ENCODE measurements at places on chromosomes 3 and 15.

DNA sequence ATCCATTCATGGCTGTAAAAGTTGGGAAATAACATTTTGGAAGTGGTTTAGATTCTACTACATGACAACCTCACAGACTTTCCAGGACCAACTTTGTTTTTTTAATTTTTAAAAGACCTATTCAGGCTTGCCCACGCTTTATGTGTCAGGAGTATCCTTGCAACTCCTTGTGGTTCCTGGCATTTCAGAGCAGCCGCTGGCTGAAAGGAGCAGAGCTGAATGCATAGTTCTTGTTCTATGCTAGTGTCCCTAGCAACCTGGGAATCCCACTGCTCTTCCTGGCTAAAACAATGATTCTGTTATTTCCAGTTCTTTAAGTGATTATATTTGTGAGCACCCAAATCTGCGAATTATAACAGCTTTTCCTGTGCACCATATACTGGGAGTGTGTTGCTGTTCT is 34.9 kb downstream of the CP start:
- ATAC-seq = no peak

GRCh38 chr3:55246033-55246432 is 241.1 kb downstream of the WNT5A start:
- ATAC-seq = no peak

DNA sequence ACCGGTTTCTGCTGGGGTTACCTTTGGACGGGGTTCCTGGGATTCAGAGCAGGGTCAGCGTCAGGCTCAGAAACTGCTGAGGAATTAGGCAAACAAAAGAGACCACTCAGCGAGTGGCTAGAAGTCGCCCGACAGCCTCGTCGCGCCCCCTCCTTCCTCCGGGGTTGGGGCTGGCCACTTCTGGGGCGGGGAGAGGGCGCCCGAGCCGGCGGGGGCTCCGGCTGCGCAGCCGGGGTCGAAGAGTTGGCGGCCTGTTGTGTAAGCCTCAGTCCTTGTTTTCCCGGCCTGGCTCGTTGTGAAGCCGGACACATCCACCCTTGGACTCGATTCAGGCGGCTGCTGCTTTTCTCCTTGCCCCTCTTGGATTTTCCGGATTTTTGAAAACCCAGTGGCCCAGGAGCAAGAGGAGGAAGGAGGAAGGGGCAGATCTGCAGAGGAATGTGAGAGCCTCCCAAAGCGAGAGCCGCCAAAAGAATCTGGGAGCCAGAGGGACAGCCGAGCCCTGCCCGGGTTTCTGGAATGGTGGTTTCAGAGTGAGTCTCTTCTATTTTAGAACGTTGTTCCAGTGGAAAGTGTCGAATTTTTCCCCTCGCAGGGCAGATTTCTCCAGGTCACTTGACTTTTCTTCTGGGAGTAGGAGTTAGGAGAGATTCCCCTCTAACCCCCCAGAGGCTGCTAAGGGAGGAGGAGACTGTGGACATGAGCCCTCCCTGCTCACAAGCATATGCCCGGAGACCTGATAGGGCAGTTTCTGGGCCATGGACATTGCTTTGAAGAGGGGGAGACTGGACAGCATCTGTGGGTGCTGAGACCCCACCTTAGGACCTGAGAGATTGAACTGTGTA is 666 bp downstream of the SNX33 start:
- ATAC-seq = peak; percentile 2

DNA sequence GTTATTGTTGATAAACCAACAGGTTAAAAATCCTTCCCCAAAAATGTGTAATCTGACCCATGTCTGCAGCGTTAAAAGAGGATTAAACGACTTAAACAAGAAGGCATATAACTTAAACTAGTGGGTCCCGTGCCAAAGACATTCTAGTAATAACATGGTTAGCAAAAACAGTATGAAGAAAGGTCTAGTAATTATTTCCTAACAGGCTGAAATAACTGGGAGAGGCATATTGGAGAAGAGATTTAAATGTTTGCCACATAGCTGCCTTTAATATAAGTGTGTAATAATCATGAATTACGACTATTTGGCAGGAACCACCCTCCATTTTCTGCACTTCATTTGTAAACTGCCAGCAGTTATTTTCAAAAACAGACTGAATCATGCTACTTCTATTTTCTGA is 67.7 kb upstream of the CSPG5 start:
- no peak for ATAC-seq

DNA sequence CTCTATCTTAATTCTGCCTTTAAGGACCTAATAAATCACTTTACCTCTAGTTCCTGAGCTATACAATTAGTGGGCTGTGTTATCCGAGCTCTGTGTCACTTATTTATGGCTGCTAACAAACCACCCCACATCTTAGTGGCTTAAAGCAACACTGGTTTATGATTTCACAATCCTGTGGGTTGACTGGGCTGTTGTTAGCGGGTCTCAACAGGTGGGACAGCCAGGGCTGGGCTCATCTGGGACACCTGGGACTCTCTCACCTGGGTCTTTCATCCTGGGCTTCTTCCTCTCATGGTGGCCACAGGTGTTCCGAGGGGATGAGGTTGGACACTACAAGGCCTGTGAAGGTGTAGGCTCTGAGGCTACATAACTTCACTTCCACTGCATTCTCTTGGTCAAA is 35.8 kb upstream of the CHST2 start:
- ATAC-seq = no peak

GRCh38 chr3:37444696-37445095 is 270.3 kb upstream of the LRRFIP2 start:
- ATAC-seq = no peak

- no peak for ATAC-seq
Measured at GRCh38 chr15:55766676-55767075, 23.7 kb upstream of the PRTG start.

- ATAC-seq = peak; percentile 79
Measured at GRCh38 chr15:38069511-38070011, 135.1 kb downstream of the TMCO5A start.

GRCh38 chr15:29400701-29401100 is 131.1 kb upstream of the NSMCE3 start:
- ATAC-seq = no peak

GRCh38 chr15:55334371-55334770 is 15.3 kb downstream of the PIGB start:
- ATAC-seq = no peak

- ATAC-seq = peak; percentile 36
Measured at GRCh38 chr3:42184651-42185443, 81.1 kb downstream of the CCK start.

GRCh38 chr3:182384221-182384620 is 409.1 kb upstream of the ATP11B start:
- peak; percentile 61 for ATAC-seq

- ATAC-seq = peak; percentile 80
Measured at GRCh38 chr15:40941528-40942336, 11.5 kb upstream of the CHAC1 start.

GRCh38 chr3:149415484-149415883 is 38.0 kb upstream of the TM4SF1 start:
- no peak for ATAC-seq

DNA sequence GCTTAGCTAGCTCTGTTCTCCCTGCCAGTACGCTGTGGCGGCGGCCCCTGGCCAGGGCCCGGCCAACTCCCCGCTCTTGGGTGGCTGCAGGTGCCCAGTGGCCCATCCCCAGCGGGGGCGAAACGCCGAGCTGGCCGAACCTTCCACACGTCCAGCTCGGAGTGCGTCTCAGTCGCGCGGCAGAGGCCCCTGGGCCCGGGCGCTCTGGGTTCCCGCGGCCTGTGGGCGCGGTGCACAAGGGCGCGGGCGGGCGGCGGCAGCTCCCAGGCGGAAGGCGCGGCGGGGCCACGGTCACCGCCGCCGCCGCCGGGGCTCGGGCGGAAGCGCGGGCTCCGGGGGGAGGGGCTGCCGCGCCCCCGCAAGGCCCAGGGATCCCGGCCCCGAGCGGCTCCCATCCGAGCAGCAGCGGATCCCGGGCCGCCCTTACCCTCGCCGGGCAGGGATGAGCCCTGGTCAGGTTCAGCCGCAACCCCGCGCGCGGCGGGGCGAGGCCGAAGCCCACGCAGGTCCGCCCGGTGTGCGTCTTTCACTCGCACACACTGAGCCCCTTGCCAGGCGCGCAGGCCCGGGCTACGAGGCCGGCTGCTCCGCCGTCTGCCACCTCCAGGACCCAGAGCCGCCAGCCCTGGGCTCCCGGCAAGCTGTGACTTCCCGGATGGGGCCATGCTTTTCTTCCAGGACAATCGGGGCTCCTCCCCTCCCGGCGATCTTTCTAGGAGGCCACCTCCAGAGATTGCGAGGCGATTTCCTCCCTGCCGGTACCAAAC is 54.2 kb downstream of the CCDC54 start:
- peak; percentile 77 for ATAC-seq

- peak; percentile 10 for ATAC-seq
Measured at GRCh38 chr3:184338511-184338945, 1.1 kb downstream of the FAM131A start.

DNA sequence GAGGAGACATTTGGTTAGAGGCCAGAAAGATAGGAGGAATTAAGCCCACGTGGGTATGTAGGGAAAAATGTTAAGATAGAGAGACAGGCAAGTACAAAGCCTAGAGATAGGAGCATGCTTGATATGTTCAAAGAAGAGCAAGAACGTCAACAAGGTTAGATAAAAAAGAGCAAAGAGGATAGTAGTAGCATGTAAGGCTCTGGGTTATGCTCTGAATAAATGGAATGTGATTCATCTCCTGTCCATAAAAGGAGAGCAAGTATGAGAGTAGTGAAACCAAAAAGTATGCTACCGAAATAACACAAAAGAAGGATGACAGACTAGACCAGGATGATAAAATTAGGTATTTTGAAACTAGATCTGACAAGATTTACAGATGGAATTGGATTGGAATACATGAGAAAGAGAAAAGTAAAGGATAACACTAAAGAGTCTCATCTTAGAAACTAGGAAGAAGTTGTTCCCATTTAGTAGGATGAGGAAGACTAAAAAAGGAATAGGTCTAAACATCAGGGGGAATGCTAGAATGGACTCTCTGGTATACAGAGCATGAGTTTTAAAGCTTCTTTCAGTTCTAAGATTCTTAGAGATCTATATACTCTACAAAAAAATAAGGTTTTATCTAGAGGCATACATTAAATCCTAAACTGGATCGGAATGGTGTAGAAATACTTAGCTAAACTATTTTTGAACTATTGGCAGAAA is 59.1 kb downstream of the TRPM7 start:
- no peak for ATAC-seq

GRCh38 chr15:77564341-77564740 is 68.4 kb downstream of the LINGO1 start:
- no peak for ATAC-seq

GRCh38 chr3:124886168-124887056 is 753 bp downstream of the ITGB5 start:
- peak; percentile 55 for ATAC-seq

- no peak for ATAC-seq
Measured at GRCh38 chr15:63948971-63949370, 97.3 kb downstream of the DAPK2 start.

- no peak for ATAC-seq
Measured at GRCh38 chr15:32941823-32942222, 224.0 kb downstream of the GREM1 start.

DNA sequence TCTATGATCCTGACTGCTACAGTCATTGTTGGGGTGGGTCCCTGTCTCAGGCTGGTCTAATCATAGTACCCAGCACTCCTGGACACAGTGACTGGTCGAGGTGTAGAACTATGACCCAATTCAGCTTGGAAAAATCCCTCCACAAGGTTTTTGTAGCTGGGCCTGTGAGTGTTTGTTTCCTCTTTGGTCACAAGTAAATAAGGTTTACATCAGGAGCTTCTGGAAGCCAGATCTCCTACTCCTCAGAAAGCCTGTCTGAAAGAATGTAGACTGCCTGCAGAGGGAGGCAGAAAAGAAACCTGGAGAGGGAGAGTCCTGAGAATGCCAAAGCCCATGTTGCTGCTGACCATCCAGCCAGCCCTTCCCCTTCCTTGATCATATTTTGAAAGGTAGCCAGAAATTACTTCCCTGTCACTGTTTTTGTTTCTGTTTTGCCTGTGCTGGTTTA is 123.2 kb downstream of the RAP2B start:
- peak; percentile 37 for ATAC-seq

Data from esophagus mucosa (tissue), 1 donor.